ENCODE measurements at places on chromosomes 12 and 14.

GRCh38 chr12:53625373-53625945 is 723 bp downstream of the ATF7 start:
- DNase-seq = no peak

DNA sequence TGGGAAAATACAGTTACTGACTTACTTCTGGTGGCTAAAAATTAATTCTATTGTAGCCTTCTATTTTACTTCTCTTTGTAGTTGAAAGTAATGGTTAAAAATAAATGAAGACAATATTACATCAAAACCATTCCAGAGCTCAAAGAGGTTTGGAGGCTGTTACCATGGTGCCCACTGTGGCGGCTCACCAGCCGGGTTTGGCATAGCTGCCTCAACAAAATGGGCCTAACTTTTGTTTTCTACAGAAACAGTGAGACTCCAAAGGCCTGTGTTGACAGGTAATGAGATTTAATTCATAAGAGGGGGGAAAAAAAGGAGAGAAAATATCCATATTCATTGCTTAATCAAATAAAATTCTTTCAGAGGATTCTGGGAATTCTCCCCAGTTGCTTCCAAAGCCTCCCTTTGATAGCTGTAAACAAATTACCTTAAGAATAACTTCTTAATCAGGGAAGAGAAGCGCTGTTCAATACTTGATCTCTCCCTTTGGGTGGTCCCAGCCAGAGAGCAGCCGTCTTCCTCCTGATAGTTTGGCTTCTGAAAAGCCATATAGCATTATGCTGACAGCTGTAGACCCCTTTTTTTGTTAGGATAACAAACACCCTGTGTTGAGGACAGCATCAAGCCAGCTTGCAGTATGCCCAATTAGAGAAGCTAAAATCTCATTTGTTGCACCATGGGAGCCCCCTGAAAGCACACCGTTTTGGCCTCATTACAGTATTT is 266.8 kb downstream of the NEDD1 start:
- no peak for DNase-seq

DNA sequence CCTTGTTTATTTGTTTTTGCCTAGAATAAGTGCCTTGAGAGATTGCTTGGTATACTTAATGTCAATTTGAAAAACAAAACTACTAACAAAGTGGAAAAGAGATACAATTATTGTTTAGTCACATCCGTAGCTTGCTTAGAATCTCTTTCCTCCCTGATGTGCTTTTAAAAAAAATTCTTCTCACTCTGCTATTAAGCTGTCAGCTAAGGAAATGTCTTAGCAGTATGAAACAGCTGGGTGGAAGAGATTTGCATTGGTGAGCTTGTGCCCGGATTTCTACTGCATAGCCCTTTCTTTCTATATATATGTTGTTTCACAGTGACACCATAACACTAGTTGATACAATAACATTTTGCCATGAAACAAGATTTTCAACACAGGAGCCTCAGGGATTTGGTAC is 229.4 kb upstream of the RGS6 start:
- DNase-seq = no peak

DNA sequence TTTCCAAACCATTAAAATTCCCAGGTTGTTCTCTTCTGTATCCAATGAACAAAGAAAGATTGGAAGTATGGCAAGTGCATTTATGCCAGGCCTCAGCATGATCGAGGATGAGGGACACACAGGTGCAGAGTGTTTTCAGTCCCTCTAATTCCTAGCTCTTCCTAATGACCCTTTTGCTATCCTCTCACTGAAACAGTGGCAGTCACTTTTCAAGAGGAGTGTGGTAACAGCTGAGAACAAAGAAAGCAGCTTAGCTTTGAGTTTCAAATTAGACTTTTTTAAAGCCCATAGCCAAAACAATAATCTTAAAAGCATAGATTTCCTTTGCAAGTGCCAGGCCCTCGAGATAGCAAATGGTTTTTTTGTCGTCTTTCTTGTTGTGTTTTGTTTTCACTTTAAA is 110.8 kb downstream of the KCNH5 start:
- DNase-seq = no peak

DNA sequence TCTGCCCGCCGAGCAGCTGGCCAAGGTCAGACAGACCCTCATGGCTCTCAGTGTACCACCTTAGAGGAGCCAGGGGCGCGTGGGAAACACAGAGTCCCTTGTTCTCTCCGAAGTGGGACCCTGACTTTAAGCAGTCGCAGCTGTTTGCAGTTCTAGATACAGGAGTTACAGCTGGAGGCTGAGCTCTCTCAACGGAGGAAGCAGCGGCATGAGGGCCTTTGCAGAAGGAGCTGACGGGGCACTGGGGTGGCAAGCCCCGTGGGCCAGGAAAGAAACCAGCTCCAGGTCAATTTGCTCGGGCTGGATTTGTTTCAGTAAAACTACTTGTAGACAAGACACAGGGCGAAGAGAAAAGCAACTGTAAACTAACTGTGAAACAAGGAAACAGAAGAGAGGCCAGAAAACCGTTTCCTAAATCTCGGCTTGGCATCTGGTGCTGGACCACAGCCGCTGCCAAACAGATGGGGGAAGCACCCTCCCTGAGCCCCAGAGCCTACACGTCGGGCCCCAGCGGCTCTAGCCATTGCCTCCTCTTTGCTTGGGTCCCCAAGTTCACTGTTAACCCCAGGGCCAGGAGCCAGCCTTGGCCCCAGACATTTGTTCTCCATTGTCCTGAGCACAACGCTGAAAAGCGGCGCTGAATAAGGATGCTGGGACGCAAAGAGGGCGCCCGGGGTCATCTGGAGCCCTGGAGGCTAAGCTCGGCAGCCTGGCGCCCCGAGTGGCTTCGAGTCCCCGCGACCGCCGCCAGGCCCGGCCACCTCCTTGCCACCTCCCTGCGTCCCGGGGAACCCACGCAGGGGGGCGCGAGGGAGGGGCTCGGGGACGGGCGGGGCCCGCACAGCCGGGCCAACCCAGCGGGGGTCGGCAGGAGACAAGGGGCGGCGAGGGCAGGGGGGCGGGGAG is 914 bp upstream of the PACS2 start:
- peak; percentile 12 for DNase-seq

GRCh38 chr14:39276005-39276404 is 42.3 kb downstream of the MIA2 start:
- no peak for DNase-seq

DNA sequence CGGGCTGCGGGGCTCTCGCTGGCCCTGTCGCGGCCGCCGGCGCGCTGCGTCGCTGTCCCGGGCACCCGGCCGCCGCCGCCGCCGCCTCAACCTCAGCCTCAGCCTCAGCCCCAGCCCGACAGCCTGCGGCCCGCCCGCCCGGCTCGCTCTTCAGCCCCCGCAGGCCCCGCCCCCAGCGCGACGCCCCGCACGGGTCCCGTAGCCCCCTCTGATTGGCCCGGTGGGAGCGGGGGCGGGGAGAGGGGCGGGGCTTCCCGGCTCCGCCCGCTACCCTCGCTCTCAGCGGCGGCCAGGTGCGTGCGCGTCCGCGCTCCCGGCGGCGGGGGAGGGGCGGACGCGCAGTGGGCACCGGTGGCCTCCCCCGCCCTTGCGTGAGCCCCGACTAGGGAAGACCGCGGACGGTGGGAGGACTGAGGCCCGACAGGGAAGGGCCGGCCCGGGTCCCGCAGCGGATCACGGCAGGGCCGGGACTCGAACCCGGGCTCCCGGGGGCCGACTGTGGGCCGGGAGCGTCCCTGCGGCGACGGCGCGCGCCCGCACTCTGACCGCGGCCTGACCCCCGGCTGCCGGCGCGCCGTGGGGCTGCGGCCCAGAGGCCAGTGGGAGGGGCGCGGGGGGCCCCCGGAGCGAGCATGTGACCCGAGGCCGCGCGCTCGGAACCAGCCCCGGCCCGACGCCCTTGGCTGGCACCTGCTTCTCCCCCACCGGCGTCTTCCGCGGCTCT is at the start of gene PPP1R13B:
PPP1R13B (minus strand) TSS at position 125 of the 724 bp plus-strand sequence. CDS start 268 bp downstream, outside the sequence.
- DNase-seq = peak; percentile 88

DNA sequence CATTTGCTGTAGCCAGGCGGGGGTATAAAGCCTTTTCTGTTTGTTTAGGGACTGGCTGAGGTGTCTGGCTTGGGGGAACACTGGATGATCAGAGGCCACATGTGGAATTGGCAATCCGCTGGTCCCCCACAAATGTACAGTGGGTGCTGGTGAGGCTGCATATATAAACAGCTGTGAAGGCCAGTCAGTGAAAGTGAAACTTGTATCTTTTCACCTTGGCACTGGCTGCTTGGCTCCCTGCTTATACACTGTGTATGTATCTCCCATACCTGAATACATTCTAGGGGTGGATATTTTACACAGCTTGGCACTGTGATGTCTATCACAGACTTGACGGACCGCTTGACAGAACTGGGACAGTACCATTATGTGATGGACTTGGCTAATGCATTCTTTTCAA is 246.8 kb upstream of the AVPR1A start:
- DNase-seq = no peak
